ENCODE measurements at places on chromosomes 6 and 20.

DNA sequence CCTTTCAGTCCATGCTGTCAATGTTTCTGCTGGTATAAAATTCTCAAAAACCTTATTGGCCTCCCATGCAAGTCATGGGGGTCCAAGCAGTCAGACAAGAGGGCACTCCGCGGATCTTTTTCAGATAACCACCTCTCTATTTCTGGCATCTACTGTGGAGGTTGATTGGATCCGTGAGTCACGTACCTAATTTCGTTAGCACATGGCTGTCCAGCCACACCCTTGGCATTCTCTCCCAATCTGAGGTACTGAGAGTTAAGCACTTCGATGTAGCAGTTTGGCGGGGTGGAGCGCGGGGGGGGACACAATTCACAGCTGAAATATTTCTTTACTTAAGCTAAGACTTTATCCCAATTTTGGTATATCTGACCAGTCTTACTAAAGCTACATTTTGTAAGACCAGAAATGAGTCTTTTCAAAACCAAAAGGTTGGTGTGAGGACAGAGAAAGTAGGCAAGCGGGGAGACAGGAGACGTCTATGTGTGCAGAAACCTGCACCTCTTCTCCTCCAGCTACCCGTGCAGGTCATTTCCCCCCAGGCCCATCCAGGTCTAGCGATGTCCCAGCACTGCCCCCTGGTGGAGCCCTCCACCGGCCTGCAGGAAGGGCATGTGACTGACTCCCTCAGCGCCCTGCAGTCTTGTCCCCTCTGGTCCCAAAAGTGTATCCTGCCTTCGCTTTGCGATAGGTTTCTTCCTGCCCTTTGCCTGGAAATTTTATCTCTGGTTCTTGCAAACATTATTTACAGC lies 113.1 kb downstream of the ADAT2 start:
- no peak for DNase-seq

GRCh38 chr6:116158641-116159040 lies 32.7 kb upstream of the COL10A1 start:
- DNase-seq: no peak

DNA sequence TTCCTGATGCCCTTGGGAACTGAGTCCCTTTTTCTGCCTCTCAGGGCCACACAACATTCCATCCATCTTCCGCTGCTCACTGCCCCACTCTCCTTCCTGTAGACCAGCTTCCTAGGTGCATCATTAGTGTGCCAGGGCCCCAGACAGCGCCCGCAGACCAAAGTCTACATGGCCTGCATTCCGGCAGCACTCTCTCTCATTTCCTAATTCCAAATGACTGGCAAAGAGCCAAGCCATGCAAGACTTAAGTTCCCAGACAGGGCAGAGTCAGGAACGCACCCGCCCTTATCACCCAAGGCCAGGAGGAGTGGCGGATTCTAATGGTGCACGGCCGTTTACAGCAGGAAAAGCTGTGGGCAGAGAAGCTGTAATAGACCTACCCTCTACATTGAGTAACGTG lies 159.8 kb upstream of the ARID1B start:
- DNase-seq: no peak

DNA sequence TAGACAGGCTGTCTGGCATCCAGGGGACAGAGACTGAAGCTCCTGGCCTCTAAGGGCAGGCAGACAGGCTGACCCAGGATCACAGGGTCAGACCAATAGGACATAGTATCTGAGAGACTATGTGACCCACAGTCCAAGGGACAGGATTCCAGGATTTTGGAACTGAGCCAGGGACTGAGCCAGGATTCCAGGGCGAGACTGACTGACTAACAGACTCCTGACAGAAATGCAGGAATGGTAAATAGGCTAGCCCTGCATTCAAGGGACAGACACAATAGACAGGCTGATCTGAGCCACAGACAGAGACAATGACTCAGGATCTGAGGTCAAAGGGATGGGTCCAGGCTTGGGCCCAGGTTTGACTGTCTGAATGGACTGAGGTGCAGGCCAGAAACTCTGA lies 19.8 kb downstream of the XKR7 start:
- no peak for DNase-seq

Measured in hippocampal formation (tissue), 2 donors.